ENCODE measurements at places on chromosomes 13 and 19.

DNA sequence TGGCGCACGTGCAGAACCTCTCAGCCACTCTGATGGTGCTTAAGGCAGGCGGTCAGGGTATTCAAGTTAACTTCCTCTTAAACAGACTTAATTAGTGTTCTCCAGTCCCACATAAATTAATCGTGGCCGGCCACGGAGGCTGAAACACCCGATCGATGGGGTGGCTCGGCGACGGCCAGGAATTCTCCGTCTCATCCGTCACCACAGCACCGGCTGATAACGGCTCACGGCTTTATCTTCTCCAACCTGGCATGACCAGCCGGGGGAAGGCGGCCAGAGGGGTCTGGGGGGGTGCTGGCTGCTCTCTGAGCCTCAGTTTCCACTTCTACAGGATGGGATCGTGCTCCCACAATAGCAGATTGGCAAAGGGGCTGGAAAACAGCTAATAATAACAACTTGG lies 32.6 kb upstream of the TCF3 start:
- DNase-seq: no peak

DNA sequence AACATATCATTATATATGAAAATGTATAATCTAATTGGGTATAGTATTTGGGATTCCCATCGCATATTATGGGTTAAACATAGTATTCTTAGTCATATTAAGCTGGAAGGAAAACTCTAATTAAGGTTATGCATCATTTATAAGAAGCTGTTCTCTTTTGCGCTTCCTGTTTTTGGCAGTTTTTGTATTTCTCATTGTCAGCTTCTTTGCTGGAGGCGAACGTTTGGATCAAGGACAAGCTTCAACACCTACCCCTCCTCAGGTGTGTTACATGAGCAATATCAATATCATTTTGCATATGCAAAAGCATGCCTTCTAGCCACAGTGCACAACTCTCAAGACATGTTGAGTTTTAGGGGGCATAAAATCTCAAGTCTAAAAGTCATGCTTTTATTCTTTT lies 439.8 kb downstream of the TDRD3 start:
- no peak for DNase-seq

DNA sequence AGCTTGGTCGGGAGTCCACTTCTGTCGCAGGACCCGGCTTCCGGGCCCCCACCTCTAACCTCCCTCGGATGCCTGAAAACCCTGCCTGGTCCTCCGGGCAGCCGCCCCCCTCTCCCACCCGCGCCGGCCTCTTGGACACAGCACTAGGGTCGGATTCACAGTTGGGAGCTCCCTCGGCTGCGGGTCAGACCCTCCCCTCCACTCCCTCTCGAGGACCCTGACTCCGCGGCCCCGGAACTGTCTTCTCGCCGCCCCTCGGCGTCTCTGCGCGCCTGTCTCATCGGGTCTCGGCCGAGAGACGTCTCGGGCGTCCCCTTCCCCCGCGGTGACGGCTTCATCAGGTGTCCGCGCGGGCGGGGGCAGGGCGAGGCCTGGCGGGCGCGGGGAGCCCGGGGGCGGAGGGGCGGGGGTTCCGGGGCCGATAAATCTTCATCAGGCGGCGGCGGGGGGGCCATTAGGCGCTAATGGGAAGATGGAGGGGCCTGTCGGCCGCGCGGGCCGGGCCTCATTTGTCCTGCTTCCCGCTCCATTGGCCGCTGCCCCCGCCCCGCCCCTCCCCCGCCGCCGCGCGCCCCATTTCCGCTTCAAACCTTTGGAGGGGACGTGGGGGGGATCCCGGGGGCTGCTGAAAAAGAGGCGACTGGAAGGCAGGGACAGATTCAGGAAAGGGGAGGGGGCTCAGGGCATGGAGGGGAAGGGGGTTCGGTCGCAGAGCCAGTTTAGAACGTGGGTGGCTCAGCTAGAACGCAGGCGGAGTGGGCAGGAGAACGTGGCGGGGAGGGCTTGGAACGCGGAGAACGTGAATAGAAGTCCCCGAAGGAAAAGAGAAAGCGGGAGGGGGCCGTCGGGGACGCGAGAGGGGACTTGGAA lies 11.8 kb upstream of the ERFL start:
- DNase-seq: peak; percentile 19

GRCh38 chr13:107441279-107441678 lies 774.1 kb downstream of the LIG4 start:
- DNase-seq: no peak

GRCh38 chr13:105047676-105048295 lies 1487.7 kb downstream of the EFNB2 start:
- DNase-seq: no peak

DNA sequence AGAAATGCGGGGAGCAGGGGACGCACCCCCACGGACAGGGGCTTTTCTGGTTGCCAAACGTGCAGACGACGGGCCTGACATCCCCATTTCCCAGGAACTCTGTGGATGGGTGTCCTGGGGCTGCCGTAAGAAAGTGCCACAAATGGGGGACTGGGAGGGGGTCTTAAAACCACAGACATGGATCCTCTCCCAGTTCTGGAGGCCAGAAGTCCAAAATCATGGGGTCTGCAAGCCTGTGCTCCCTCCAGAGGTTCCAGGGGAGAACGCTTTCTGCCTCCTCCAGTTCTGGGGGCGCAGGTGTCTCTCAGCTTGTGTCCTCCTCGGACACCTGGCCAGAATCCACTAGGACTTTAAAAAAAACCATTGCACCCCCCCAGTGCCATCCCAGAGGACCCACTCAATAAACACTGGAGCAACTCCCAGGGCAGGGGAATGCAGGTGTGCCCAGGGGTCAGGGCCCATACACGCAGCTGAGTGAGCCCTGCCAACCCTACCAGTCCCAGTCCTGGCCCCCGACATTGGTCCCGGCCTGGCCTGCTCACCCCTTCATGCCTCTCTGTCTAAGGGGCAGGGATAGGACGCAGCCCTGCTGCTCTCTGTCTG lies 103.9 kb downstream of the GADD45B start:
- no peak for DNase-seq

DNA sequence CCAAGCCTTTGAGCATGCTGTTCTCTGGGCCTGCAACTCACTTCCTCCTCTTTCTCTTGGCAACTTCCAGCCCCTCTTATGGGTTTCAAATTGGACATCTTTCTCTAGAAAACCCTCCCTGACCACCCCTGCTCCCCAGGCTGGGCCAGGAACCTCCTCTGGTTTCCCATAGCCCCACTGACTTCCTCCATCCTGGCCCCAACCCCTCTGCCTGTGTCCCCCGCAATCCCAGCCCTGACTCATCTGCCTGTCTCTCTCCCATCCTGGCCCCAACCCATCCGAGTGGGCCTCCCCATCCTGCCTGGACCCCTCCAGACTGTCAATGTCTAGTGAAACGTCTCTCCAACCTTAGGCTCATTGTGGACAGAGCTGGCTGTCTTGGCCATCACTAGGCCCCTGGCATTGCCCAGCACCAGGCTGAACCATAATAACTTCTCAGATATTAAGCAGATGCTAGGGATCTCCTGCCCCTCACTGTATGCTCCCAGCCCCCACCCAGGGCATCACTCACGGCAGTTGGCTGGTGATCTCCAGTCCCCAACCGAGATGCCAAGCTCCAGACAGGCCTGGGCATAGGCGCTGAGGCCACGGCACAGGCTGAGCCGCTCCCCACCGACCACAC lies 16.8 kb downstream of the FCGBP start:
- DNase-seq: no peak

GRCh38 chr19:45764945-45765701 lies 3.9 kb downstream of the SIX5 start:
- no peak for DNase-seq

DNA sequence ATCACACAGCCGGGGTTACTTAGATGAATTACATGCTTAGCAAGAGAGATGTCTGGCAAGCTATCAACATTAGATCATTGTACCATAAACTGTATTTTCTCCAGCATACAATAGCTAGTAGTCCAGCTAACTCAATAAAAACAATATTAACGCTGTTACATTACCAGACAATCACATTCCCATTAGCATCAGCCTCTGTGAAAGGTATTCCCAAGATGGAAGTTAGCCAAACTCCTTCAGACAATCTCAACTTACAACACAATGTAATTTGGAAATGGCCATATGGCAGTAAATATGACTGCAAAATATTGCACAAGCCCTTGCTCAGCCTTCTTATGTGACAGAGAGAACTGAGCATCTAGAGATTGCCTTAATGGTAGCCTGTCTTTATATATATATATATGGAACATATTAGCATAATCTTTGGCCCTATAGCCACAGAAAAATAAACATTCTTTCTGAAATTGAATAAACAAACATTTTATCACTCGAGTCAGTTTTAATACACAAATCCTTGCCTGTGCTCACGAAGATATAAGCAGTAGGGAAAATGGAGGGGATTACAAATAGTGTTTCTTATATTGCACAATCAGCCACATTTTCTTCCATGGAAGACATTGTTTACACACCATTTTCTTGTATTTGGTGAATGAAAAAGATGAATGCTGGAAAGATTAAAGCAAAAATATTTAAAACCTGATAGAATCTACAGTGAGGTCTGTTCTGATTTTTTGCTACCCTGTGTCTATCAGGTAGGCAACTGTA lies 1060.5 kb downstream of the DIAPH3 start:
- DNase-seq: no peak

Data from SK-MEL-5 (cell line).